ENCODE measurements at places on chromosomes 1 and 21. TPM values are rescaled to one million over a fixed set of nuclear protein-coding genes. Genes with fewer than 3 reads are reported as not detected.

The AMY1A gene
- total RNA-seq: not detected

GRCh38 chr1:167515893-167516321 lies 2.4 kb downstream of the CD247 start:
- DNase-seq: no peak

The SLC35F3 gene
- 0.08 TPM for total RNA-seq

- DNase-seq: peak; percentile 82
Measured at GRCh38 chr1:20477348-20478056, 8.5 kb downstream of the CAMK2N1 start.

DNA sequence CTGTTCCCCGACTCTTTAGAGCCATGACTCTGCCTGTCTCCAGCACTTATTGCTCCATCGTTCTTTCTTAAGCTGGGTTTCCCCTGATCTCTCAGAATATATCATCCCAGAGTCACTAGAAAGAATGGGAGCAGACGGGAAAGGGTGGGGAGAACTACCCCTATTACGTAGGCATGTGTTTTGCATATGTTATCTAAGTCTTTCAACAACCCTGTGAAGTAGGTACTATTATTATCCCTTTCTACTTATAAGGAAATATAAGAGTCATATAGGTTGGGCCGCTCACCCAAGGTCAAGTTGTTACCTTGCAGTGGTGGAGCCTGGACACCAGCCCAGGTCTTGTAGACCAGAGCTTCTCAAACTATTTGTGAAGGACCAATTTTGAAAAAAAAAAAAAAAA lies 38.7 kb downstream of the ELF3 start:
- no peak for DNase-seq

- DNase-seq: no peak
Measured at GRCh38 chr1:155079487-155080311, 1.1 kb downstream of the EFNA3 start.

- DNase-seq: no peak
Measured at GRCh38 chr21:18801468-18801867, 397.9 kb upstream of the TMPRSS15 start.

Data from left lobe of liver (tissue), 2 donors.